Kidney (tissue), 22 donors: ENCODE measurements at places on chromosomes 12 and 14. TPM values are rescaled to one million over a fixed set of nuclear protein-coding genes. Genes with fewer than 3 reads are reported as not detected.

- DNase-seq, result no peak
These were observed 41.5 kb upstream of the NR2C1 start for GRCh38 chr12:95114766-95115405.

DNA sequence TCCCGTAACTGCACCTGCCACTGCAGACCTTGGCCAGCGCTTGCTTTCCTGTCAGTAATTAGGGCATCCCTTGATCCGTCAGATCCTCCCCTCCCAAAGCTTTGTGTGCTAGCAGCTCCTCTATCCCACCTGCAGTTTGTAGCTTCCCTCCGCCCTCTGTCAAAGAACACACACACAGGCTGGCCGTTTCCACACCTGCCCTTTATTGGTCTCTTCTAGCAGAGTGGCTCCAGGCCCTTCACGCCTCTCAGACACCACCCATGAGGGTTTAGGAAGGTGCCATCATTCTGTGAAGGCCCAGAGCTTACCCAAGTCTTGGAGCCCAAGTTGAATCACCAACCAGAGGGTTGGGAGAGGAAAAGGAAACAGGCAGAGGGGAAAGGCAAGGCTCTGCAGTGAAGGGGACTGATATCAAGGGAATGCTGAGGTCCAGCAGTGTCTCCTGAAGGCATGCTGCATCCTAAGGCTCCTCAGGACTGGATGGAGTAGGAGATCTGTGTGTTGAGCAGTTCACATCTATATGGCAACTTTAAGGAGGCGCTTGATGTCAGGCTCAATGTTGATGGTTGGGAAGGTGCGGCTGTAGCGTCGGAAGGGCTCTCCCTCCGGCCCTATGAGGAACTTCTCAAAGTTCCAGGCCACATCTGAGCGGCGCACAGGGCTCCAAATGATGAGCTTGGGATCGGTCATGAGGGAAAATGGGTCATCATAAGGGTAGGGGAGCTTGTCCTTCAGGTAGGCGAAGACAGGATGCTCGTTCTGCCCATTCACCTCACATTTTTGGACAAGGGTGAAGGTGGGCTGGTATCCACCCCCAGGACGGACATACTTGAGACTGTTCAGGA, 3.4 kb downstream of the GPX2 start:
- no peak for DNase-seq

DNA sequence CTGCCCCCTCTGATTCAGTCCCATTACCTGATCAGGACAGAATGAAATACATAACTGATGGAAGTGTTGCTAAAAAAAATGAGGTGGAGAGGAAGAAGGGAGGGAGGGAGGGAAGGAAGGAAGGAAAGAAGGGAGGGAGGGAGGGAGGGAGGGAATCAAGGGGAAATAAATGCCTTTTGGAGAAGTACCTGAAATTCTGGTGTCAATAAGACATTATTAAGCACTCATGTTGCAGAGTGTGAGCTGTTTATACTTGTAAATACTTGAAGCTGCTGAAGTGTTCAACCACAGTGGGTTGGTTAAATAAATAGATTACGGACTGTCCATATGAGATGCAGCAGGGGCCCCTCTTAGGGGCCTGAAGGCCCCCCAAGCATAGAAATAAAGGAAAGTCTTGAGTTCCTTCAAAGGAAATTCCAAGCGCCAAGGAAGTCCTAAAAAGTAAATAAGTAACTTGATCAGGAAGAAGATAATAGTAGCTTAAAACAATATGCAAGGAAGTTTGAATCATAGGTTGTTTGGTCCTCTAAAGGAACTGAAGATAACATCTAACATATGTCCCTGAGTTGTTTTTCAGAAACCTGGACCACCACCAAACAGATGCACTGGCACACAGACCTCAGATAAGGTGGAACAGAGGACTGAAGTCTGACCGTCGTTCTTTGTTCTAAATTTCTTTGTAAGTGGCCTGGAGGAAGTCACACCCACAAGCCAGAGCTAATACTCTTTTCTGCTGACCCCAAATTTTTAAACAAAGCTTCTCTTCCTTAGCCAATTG, 110.8 kb downstream of the SEC23A start:
- no peak for DNase-seq

DNA sequence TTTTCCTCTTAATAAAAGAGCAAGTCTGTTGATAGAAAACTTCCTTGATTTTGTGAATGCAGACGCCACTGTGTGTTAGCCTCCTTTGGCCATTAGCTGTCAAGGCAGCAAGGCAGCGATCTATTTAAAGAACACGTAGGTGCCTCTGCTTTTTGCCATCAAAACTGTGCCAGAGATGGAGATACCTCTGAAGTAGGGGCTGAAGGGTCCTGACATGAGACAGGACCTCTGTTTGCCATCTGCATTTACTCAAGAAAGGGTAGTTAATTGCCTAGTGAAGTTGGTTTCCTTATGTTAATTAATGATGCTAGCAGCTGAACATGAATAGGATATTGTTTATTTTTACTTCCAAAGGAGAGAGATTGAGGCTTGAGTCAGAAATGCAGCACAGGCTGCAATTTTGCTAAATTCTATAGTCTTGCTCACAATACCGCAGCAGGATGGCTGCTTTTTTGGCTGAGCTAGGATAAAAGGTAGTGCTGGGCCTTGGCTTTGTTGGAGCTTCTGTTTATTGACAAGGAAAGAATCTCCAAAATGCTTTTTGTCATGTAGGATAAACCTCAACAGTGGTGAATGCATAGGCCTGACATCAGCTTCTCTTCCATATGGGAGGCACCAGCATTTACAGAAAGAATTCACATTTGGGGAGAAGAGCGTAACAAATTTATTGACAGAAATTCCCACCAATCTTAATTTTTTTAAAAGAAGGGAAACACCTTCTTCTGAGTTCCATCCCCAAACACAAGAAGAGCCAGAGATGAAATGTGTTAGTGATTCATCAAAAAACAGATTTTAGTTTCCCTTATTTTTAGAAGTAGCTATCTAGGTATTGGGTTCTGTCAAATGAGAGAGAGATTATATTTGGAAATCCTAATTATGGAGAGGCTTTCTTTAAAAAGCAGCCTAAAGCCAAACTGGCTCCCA, 13.9 kb upstream of the RPH3A start:
- no peak for DNase-seq

DNA sequence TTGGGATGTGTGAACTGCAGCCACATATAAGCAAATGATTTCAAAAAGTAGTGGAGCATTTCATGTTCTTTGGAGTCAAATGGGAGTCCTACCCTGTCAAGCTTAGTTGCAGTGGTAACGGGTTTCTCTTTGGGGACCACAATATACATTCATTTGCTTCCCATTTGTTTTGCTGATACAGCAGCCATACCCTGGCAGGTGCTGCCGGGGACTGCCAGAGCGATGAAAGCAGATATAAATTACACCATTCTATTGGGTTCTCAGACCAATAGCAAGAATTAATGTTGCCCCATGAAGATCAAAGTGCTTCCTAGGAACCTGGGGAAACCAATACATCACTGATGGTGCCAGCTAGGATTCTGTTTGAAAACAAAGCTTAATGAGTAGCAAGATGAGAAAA, 1621.5 kb upstream of the FLRT2 start:
- DNase-seq, result no peak

- no peak for DNase-seq
These were observed 649 bp downstream of the AQP6 start for GRCh38 chr12:49973361-49973830.

DNA sequence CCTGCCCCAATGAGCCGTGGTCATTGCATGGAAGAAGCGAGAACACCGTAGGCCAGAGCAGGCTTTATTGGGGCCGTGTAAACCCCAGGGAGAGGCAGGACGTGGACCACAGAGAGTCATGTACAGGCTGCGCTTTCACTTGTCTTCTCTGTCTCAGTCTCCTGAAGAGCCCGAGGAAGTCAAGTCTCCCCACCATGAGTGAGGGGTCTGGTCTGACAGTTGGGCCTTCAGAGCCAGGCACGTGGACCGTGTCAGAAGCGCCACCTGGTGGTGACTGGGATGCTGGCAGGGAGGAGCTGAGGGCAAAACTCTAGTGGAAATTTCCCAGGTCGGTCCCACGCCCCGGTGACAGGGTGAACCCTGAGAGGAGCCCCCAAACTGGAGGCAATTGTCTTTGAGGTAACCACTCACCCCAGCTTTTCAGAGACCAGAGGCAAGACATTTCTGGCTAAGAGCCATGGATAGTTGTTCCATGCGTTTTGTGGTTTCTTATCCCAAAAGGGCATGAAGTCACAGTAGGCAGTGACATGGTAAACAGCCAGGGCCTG, 17.4 kb downstream of the RPS6KL1 start:
- peak; percentile 57 for DNase-seq

DNA sequence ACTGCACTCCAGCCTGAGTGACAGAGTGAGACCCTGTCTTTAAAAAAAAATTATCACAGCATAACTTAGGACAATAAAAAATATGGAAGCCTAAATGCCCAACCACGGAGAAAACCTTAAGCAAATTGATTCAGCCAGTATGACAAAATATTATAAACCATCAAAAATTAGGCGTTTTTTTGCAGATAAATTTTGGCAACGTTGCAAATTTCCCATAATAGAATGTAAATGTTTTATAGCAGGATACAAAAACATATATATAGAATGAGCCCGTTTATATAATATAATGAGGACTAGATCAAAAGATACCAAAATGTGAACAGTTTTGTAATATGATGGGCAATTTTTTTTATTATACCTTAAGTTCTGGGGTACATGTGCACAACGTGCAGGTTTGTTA, 6.8 kb upstream of the EML5 start:
- no peak for DNase-seq

DNA sequence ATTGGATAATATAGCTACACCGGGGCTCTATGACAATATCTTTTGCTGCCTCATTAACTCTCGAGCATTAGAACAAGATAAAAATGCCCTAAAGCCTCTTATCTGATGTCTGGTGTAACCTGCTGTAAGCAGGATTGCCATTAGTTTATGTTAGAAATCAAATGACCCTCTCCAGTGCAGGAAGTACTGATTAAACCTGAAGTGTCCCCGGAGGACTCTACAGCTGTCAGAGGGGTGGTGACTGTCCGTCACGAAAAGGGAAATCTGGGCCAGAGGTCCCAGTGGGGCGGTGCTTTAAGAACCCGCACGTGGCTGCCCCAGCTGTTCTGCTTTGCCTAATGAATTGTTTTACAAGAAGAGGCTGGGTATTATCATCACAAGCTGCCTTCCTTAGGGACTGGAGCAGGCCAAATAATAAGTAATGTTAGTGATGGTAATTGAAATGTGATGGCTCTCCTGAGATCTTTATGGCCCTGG, 55.7 kb downstream of the LIN52 start:
- DNase-seq, result peak; percentile 49

DNA sequence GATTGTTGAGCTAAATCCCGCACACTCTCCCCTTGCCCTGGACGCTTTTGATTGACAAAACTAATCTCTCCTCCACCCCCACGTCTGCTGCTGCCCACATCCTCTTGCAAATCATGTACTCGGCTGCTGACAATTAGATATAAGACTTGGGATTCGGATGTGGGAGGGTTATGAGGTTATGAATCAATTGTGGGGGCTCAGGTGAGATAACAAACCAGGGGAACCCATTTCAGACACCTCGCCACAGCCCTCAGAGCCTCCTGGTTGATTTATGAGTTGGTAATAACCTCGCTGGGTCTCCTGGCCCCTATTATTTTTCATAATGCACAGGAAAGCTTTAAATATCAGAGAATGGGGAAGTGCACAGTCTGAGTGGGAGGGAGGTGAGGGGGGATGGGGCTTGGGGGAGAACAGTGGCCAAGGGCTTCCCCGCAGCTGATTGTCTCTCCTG, 449.9 kb downstream of the DPF3 start:
- no peak for DNase-seq

Gene FAM181A
- polyA plus RNA-seq, result not detected

Gene OAS2
- polyA plus RNA-seq, result 5.0 TPM

Gene BRAP
- polyA plus RNA-seq, result 9.6 TPM

Gene PTPRR
- 0.86 TPM for polyA plus RNA-seq

Gene IL31
- not detected for polyA plus RNA-seq

Gene KCNH3
- polyA plus RNA-seq, result 1.4 TPM

Gene PPP1R3E
- polyA plus RNA-seq, result 22.8 TPM

Gene MYO1A
- 0.77 TPM for polyA plus RNA-seq
